ENCODE measurements at places on chromosomes 4 and X.
A peak's percentile ranks its signal among the peaks of the same experiment; 100 is the strongest.

GRCh38 chrX:129637217-129638109 lies 17.3 kb downstream of the APLN start:
- DNase-seq: peak; percentile 67

- DNase-seq: no peak
Measured at GRCh38 chr4:48787056-48787455, 7.0 kb upstream of the FRYL start.

DNA sequence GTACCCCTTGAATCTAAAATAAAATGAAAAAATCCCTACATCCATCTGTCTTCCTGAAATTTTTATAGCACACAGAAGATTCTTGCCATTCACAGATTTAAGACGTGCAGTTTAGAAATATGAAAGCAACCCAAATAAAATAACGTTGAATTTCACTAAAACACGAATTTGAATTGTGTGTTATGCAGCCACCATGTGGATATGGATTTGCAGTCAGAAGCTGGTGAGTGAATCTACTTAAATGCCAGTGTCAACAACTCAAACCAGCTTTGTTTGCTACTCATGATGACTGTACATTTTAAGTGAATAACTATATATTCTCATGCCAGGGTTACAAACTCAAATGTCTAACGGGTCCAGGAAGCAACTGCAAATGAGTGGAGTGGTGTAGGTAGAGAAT lies 173.0 kb upstream of the HAND2 start:
- no peak for DNase-seq

DNA sequence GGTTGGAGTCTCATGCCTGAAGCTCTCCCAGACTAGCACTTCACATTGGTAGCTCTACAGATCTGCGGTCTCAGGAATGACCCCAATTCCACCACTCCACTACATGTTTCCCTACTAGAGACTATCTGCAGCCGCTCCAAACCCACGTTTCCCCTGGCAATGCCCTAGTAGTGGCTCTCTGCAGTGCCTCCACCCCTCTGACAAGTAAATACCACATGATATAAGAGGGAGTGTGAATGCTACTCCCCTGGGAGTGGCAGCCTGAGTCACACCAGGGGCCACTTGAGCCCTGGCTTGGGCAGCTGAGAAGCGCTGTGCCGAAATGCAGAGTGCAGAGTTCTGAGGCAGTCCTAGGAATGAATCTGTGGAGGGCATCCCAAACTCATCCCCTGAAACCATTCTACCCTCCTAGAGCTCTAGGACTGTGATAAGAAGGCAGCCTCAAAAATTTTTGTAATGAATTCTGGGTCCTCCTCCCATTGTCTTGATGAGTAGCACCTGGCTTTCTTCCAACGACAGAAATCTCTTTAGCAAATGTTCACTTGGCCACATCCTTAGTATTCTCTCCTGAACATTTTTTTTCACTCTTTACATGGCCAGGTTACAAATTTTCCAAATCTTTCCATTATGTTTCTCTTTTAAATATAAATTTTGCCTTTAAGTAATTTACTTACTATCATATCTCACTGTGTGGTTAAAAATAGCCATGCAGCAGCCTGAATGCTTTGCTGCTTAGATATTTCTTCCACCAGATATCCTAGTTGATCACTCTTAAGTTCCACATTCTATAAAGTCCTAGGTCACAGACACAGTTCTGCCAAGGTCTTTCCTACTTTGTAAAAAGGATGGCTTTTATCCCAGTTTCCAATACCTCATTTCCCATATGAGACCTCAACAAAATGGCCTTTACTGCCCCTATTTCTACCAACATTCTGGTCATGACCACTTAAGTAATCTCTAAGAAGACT lies 160.2 kb upstream of the CPEB2 start:
- DNase-seq: no peak

DNA sequence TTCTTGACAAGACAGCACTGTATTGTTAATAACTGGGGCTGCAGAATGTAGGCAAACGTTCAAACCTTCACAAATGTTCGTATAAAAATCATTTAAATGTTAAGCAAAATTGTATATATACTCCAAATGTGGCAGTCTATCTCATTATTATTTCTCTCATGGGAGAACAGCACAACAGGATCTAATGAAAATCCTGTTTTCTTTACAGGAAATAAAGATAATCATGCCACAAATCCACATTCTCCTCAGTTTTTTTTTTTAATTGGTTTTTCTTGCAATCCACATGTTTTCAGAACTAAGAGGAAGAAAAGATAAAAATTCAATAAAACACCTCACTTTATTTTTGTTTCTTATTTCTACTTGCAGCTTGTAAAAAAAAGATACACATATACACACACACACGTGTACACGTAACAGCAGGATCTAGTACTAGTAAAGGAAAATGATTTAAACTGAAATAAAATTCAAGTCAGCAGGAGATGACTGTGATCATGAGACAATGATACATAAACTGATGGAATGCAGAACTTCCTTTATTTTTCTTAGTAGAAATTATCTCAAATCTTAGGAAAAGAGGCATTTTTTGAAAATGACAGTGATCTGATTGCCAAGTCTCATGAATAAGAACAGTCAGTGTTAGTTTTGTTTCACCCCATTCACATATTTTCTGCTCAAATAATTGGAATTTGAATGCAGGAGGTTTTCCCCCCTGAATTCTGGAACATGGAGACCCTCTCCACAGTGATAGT lies 11.3 kb downstream of the APBB2 start:
- no peak for DNase-seq

DNA sequence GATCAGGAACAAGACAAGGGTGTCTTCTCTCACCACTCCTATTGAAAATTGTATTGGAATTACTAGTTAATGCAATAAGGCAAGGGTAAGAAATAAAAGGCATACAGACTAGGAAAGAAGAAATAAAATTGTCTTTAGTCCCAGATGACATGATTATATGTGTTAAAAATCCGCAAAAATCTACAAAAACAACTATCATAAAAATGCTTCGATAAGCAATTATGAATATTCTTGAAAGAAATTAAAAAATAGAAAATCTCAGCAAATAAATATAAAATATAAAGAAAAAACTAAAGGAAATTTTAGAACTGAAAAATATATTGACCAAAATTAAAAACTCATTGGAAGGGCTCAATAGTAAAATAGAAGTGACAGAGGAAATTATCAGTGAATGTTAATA lies 243.3 kb downstream of the ZNF674 start:
- DNase-seq: no peak

GRCh38 chrX:103063191-103063845 lies 653 bp downstream of the BEX1 start:
- DNase-seq: no peak

DNA sequence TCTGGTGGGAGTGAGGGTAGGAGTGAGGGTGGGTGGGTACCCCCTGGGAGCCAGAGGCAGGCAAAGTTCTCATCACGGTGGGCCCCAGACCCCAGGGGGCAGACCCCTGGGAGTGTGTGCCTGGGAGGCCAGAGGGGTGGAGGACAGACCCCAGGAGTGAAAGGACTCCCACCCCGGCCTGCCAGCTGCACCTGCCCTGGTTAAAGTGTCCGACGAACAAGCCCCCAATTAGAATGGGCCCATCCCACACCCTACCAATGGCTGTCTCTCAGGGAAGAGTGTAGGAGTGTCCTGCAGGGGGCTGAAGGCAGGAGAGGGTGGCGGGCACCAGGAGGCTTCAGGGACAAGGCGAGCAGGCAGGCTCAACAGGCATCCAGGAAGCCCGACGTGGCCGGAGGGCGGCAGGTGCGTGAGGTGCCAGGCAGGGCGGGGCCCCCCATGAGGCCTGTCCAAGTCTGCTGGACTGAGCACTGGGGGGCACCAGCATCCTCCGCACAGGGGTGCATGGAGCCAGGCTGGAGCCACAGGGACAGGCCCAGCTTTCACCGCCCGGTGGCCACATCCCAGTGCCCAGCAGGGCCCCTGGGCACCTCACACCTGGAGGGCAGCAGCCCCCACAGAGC lies 8.7 kb downstream of the PDE6B start:
- DNase-seq: no peak

DNA sequence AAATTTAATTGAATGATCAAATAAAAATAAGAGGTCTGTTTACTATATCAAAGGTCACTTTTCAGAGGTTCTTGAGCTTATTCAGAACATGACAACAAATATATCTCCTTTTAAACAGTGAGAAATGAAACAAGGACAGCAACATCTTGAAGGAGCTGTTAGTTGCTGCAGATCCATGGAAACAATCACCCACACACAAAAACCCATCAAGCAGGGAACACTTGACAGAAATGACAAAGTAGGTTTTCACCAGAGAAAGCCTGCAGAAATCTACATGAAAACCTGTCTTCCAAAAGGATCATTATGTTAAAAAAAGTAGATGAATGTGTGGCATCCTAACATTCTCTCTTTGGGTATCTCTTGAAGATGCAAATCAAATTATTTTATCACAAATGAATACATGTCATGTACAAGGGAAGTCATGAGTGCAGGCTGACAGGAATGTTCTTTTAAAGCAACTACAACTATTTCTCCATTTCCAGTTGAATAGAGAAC lies 203.0 kb downstream of the GRIA2 start:
- no peak for DNase-seq

DNA sequence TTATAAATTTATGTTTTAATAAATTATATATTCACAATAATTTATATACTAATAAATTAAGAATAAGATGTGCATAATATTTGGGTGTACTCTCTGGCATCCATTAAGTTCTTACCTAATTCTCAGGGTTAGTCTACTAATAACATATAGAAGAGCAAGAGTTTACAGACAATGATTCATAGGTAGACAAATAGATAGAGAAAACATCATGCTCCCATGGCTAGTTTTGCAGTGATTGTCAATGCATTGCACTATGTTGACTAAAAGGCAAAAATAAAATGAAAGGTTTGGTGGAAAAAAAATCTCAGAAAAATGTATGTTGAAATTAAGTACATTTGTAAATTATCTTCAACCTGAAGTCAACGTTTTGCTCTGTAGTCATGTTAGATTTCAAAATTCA lies 606.0 kb downstream of the KCTD8 start:
- DNase-seq: no peak

GRCh38 chr4:164381859-164382258 lies 372.1 kb upstream of the SMIM31 start:
- DNase-seq: no peak

DNA sequence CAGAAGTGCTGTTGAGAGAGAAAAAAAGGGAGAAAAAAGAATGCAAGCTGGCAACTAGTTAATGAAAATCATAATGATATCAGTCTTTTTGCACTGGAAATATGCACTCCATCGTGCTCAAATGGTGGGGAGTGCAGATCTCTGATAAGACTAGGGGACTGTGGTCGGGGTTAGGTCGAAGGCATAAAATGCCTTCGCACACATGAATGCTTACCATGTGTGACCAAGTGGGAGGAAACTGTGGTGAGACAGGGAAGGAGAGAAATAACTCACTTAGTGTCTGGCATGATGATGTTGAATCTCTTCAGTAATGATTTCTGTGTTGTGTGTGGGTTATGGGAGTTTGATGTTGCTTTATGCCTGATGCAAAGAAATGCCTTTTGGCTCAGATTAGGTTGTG lies 358.9 kb downstream of the FBXO8 start:
- DNase-seq: no peak

GRCh38 chr4:157075811-157076577 lies at the start of gene GLRB:
TSS of gene GLRB (plus strand) at chr4:157076150. CDS start at chr4:157078025, 1,875 bp downstream.
- no peak for DNase-seq

- no peak for DNase-seq
Measured at GRCh38 chrX:104324461-104325212, 69.9 kb upstream of the ESX1 start.

DNA sequence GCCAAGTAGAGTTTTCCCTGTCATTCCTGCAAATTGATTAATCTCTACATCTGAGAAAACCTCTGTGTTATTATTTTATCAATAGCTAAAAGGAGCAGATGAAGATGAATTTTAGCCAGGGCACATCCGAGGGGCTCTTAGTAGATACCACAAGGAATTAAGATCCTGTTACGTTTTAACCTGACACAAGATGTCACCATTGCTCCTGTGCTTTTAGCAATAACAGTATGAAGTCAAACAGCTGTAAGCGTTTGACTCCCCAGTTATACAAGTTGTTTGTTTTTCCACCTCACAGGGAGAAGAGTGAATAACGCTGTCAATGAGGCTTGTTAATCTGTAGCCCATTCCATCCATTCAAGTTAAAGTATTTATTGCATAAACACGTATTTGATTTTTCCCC lies 76.0 kb upstream of the AP1S2 start:
- DNase-seq: no peak

DNA sequence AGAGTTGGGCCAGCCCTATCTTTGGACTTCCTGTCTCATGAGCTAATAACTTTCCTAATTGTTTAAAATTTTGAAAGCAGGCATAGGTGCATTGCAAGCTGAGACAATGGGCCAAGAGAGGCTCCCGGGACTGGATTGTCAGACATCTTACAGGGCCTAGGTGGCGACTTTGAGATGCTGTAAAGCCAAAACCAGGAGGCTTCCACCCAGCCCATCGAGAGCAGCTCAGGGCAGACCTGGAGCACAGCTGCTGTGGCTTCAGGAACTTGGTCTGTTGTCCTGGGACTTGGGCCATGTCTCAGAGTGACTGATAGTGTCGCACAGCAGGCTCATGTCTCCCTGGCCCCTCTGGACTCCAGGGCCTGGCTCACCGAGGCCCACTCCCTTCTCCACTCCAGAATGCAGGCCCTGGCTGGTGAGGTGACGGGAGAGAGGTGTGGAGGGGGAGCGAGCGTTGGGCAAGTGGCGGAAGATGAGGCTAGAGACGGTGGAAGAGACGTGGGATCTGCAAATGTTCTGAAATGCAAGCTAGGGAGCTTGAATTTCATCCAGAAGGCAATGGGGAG lies 24.1 kb upstream of the MTM1 start:
- DNase-seq: no peak

GRCh38 chr4:39655876-39656275 lies 17.2 kb upstream of the SMIM14 start:
- DNase-seq: no peak

DNA sequence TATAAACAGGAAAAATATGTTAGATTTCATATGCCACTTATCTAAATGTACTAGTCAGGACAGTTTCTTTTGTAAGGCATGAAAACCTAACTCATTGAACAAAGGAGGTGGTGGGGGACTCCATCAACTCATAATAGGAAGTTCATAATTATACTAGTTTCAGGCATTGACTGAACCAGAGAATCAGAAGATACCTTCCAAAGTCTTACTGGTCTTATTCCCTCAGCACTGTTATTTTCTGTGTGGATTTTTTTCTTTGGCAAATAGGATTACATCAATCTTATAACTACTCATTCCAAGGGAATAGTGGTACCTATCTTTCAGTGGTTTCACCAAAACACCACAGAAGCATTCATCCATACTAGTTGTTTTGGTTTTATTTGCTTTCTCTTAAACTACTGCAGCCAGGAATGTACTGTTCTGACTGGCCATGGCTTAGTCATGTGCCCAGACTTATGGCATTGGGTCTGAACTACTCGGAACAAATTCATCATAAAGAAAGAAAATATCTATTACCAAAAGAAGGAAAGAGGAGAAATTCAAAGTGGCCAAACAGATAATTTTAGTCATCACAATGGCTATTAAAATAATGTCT lies 273.9 kb downstream of the ARAP2 start:
- no peak for DNase-seq

DNA sequence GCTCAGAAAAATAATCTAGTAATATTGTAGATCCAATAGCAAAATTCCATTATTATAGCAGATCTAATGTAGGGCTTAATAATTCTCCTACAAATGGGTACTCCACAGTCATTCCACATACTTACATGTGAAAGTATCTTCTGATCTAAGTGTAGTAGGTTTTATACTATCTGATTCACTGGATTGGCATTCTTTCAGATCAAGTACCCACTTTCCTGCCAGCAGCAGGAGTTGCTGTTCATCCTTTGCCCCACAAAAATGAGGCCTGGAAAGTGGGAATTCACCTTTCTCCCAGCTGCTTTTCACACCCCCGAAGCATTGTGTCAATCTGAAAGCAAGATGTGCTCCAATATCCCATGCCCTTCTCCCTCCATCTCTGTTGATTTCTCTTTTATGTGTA lies 77.1 kb upstream of the RXFP1 start:
- DNase-seq: no peak

GRCh38 chr4:48772556-48772955 lies 7.5 kb downstream of the FRYL start:
- DNase-seq: no peak

Data from effector CD8-positive, alpha-beta T cell (primary cell).